ENCODE measurements at places on chromosomes 2 and 18. TPM values are rescaled to one million over a fixed set of nuclear protein-coding genes. Genes with fewer than 3 reads are reported as not detected.
A peak's percentile ranks its signal among the peaks of the same experiment; 100 is the strongest.

GRCh38 chr18:63683152-63683551 is 19.6 kb upstream of the SERPINB11 start:
- H3K4me1 ChIP-seq, result no peaks in the 10 kb centered on the region
- DNase-seq, result no peak
- peaks cover 3% of the 10 kb centered on the region for H3K27me3 ChIP-seq
- no peak overlapping the region for H3K27ac ChIP-seq
- H3K36me3 ChIP-seq, result no peaks in the 10 kb centered on the region
- H3K4me3 ChIP-seq, result no peak overlapping the region

- no peaks in the 10 kb centered on the region for H3K4me1 ChIP-seq
- H3K36me3 ChIP-seq, result no peaks in the 10 kb centered on the region
- H3K27ac ChIP-seq, result no peak overlapping the region
- H3K4me3 ChIP-seq, result no peak overlapping the region
Observed at GRCh38 chr18:6406075-6406909, 8.4 kb downstream of the L3MBTL4 start.

- peak within 1 kb of the TSS; percentile 72 for H3K4me3 ChIP-seq
- peaks cover 19% of the 10 kb centered on the region for H3K4me1 ChIP-seq
- H3K27ac ChIP-seq, result no peak within 1 kb of the TSS
- H3K36me3 ChIP-seq, result no peaks in the 10 kb centered on the region
- peaks cover 71% of the 10 kb centered on the region for H3K27me3 ChIP-seq
Observed at GRCh38 chr18:9708057-9708433, at the start of gene RAB31. Gene RAB31, plus strand, starts transcription at chr18:9708301. Its CDS starts 105 bp downstream, at chr18:9708406.

HADHA gene
- total RNA-seq, result 118 TPM

GRCh38 chr2:48274040-48274439 is 255.9 kb upstream of the STON1 start:
- DNase-seq, result no peak
- no peak overlapping the region for H3K4me3 ChIP-seq
- peaks cover 10% of the 10 kb centered on the region for H3K36me3 ChIP-seq
- no peaks in the 10 kb centered on the region for H3K27me3 ChIP-seq
- H3K27ac ChIP-seq, result no peak overlapping the region

GRCh38 chr2:84741182-84741822 is 139.6 kb downstream of the TRABD2A start:
- H3K36me3 ChIP-seq, result no peaks in the 10 kb centered on the region
- H3K27me3 ChIP-seq, result no peaks in the 10 kb centered on the region
- H3K4me3 ChIP-seq, result no peak overlapping the region
- peak; percentile 75 for DNase-seq

DNA sequence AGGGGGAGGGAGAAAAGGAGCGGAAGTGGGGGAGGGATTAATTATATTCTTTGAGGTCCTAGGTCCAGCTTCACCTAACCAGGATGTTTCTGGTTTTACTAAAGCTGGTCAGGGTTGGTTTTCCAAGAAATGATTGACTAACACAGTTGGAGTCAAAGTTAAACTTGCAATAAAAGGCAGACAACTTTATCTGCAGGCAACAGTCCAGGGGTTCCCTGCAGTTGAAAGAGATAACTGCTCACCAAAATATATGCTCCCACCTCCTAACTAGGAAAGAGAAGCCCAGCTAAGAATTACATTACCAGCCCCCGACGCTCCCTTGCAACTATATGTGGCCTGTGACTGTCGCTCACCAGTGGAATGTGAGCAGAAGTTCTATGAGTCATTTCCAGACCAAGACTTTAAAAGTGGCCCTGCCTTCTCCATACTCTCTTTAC is 140.0 kb upstream of the PKDCC start:
- H3K4me1 ChIP-seq, result no peaks in the 10 kb centered on the region
- H3K36me3 ChIP-seq, result no peaks in the 10 kb centered on the region
- H3K27me3 ChIP-seq, result peaks cover 19% of the 10 kb centered on the region
- H3K4me3 ChIP-seq, result no peak overlapping the region
- DNase-seq, result no peak

- H3K27me3 ChIP-seq, result no peaks in the 10 kb centered on the region
- DNase-seq, result peak; percentile 28
- no peaks in the 10 kb centered on the region for H3K36me3 ChIP-seq
- no peaks in the 10 kb centered on the region for H3K4me1 ChIP-seq
Observed at GRCh38 chr2:67733517-67733916, 329.3 kb downstream of the C1D start.

BOLL gene
- not detected for total RNA-seq

- no peak overlapping the region for H3K4me3 ChIP-seq
- no peak overlapping the region for H3K27ac ChIP-seq
- H3K27me3 ChIP-seq, result peaks cover 2% of the 10 kb centered on the region
Observed at GRCh38 chr2:221205103-221205673, 366.9 kb downstream of the EPHA4 start.

DPYSL5 gene
- total RNA-seq, result not detected

GRCh38 chr2:118779362-118779761 is 68.1 kb downstream of the EN1 start:
- peaks cover 24% of the 10 kb centered on the region for H3K27me3 ChIP-seq
- H3K4me1 ChIP-seq, result peaks cover 4% of the 10 kb centered on the region
- no peak overlapping the region for H3K27ac ChIP-seq
- H3K4me3 ChIP-seq, result no peak overlapping the region
- DNase-seq, result no peak

PFN4 gene
- not detected for total RNA-seq

COL6A3 gene
- total RNA-seq, result 4.0 TPM

SFXN5 gene
- total RNA-seq, result 7.4 TPM

DNA sequence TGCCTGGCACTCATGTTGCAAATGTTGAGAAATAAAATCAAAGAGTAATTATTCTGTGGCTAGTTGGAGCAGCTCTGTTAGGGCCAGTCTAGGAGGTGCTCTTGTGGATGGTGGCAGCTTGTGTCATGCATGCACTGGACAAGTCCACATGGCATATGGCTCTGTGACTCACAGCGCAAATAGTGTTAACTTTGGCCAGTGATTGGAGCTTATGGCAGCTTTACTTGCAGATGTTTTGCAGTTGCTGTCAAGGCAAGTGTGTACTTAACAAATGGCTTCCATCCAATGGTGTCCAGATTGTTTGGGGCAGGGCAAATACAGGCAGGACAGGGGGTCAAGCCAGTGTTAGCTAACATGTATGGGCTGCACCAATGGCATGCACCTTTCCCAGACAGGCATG is 26.1 kb upstream of the TMX3 start:
- no peak for DNase-seq
- no peaks in the 10 kb centered on the region for H3K36me3 ChIP-seq
- H3K27ac ChIP-seq, result no peak overlapping the region
- no peaks in the 10 kb centered on the region for H3K4me1 ChIP-seq
- H3K4me3 ChIP-seq, result no peak overlapping the region
- no peaks in the 10 kb centered on the region for H3K27me3 ChIP-seq

DNA sequence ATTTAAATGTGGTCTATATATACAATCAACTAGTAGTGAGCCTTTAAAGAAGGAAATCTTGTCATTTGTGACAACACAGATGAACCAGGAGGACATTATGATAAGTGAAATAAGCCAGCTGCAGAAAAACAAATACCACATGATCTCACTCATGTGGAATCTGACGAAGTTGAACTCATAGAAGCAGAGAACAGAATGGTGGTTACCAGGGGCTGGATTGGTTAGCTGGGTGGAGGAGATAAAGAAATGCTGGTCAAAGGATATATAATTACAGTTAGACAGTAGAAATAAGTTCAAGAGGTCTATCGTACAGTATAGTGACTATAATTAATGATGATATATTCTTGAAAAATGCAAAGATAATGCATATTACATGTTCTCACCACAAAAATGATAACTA is 267.9 kb downstream of the FBXO15 start:
- no peaks in the 10 kb centered on the region for H3K36me3 ChIP-seq
- no peaks in the 10 kb centered on the region for H3K27me3 ChIP-seq
- H3K4me1 ChIP-seq, result no peaks in the 10 kb centered on the region
- no peak for DNase-seq
- H3K4me3 ChIP-seq, result no peak overlapping the region

DYNAP gene
- not detected for total RNA-seq

DNA sequence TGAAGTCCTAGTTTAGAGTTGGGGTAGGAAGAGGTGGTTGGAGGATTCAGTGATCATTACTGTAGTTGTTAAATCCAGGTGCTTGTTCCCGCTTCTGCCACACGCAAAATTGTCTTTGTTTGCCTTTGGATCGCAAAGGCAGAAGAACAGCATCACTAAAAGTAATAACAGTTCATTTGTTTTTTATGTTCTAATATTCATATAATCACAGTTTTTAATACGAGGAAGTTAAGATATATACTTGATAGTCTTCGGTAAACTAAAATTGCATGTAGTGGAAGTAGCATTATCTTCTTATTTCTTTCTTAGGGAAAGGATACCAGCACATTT is 365 bp downstream of the NDUFB3 start:
- no peak for DNase-seq
- H3K4me1 ChIP-seq, result peaks cover 43% of the 10 kb centered on the region
- peaks cover 11% of the 10 kb centered on the region for H3K36me3 ChIP-seq
- H3K27me3 ChIP-seq, result no peaks in the 10 kb centered on the region

GRCh38 chr2:11169333-11169732 is 14.1 kb downstream of the SLC66A3 start:
- no peak overlapping the region for H3K27ac ChIP-seq
- no peaks in the 10 kb centered on the region for H3K36me3 ChIP-seq
- no peaks in the 10 kb centered on the region for H3K27me3 ChIP-seq
- DNase-seq, result no peak
- no peaks in the 10 kb centered on the region for H3K4me1 ChIP-seq

MRO gene
- not detected for total RNA-seq

DNA sequence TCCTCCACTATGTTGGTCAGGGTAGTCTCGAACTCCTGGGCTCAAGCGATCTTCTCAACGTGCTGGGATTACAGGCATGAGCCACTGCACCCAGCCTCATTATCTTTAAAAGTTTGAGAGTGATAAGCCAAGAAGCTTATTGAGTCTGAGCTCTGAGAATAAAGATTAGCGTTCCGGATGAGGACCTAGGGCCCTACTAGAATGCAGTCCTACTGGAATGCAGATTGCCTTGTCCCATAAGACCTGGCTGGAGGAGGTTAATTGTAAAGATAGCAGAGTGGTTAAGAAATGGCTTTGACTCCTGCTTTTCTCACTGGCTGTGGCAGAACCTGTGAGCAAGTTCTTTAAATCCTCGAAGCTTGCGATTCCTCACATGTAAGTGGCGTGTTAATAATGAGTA is 4.0 kb downstream of the VWA3B start:
- no peak overlapping the region for H3K27ac ChIP-seq
- DNase-seq, result no peak
- no peak overlapping the region for H3K4me3 ChIP-seq
- no peaks in the 10 kb centered on the region for H3K36me3 ChIP-seq
- peaks cover 13% of the 10 kb centered on the region for H3K4me1 ChIP-seq
- peaks cover 17% of the 10 kb centered on the region for H3K27me3 ChIP-seq

DNA sequence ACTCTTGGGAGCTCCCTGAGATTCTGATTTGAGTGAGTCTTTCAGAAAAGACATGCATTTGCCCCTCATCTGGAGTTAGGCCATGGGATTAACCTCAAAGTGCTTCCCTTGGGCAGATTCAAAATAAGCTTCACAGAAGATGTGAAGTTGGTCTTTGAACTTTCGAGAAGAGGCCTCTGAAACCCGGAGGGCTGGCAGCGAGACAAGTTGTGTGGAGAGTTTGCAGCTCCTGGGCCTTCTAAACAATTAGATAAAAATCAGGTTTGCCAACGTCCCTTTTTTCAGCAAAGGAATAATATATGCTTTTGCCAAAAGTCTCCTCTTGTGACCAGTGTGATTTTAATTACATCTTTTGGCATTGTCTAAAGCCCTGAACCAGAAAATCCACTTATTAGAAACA is 489.7 kb downstream of the SOX11 start:
- no peak overlapping the region for H3K4me3 ChIP-seq
- DNase-seq, result no peak
- H3K27me3 ChIP-seq, result no peaks in the 10 kb centered on the region
- no peak overlapping the region for H3K27ac ChIP-seq

NT5DC4 gene
- total RNA-seq, result not detected

- peaks cover 12% of the 10 kb centered on the region for H3K27me3 ChIP-seq
- DNase-seq, result no peak
- H3K36me3 ChIP-seq, result no peaks in the 10 kb centered on the region
- no peaks in the 10 kb centered on the region for H3K4me1 ChIP-seq
- H3K27ac ChIP-seq, result no peak overlapping the region
Observed at GRCh38 chr2:236799391-236800026, 229.9 kb downstream of the ACKR3 start.

TNFRSF11A gene
- total RNA-seq, result 7.3 TPM

DNA sequence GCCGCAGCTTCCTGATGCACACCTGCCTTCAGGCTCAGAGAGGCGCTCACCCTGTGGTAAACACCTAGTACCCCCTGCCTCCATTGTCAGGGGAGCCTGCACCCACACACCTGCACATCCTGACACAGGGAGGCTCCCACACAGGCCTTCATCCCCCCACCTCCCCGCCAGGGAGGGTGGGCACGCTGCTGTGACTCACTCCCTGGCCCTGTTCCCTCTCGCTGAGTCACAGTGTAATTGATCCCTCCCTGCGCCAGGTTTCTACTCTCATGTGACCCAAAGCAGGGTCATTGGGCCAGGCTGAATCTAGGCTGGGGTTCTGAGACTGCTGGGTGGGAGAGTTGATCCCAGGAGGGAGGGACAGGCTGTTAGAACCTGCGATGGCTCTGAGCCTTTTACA is 8.5 kb upstream of the CELF4 start:
- DNase-seq, result no peak
- H3K27ac ChIP-seq, result no peak overlapping the region

GRCh38 chr2:98924038-98924830 is 11.8 kb downstream of the CRACDL start:
- no peaks in the 10 kb centered on the region for H3K36me3 ChIP-seq
- no peak overlapping the region for H3K27ac ChIP-seq
- peaks cover 5% of the 10 kb centered on the region for H3K27me3 ChIP-seq
- H3K4me3 ChIP-seq, result no peak overlapping the region
- no peak for DNase-seq

All from activated CD8-positive, alpha-beta T cell treated with anti-CD3 and anti-CD28 coated beads for 36 hours (primary cell).